LHCN-M2 (cell line): ENCODE measurements at places on chromosomes 2 and 18. TPM values are rescaled to one million over a fixed set of nuclear protein-coding genes. Genes with fewer than 3 reads are reported as not detected.

The IL37 gene
- total RNA-seq, result 0.75 TPM in 1 of 2 replicates, not detected in the other

The RBKS gene
- 1.5 and 2.1 TPM in 2 replicates for total RNA-seq

The CFAP65 gene
- under 0.01 TPM in 1 of 2 replicates, not detected in the other for total RNA-seq

The UGT1A9 gene
- not detected in 2 replicates for total RNA-seq

The FEV gene
- total RNA-seq, result not detected in 2 replicates

The GULP1 gene
- 32.2 and 32.9 TPM in 2 replicates for total RNA-seq

The POTEI gene
- not detected in 2 replicates for total RNA-seq

The TTC39C gene
- total RNA-seq, result 18.3 and 22.8 TPM in 2 replicates

The MAPRE3 gene
- total RNA-seq, result 1.5 and 1.7 TPM in 2 replicates

The REG3G gene
- not detected in 2 replicates for total RNA-seq

The RASGRP3 gene
- 6.1 and 9.4 TPM in 2 replicates for total RNA-seq

The CD8B2 gene
- not detected in 2 replicates for total RNA-seq

The MOGAT1 gene
- not detected in 2 replicates for total RNA-seq

The CNGA3 gene
- total RNA-seq, result 0.23 and 0.58 TPM in 2 replicates

The GCKR gene
- total RNA-seq, result 0.11 and 0.32 TPM in 2 replicates

The NR4A2 gene
- total RNA-seq, result 0.13 and 0.40 TPM in 2 replicates

The SKOR2 gene
- not detected in 2 replicates for total RNA-seq

The SP5 gene
- total RNA-seq, result 0.13 TPM in 1 of 2 replicates, not detected in the other

The FSIP2 gene
- total RNA-seq, result 0.13 and 0.17 TPM in 2 replicates

The LDLRAD4 gene
- total RNA-seq, result 0.58 TPM in 1 of 2 replicates, not detected in the other

The SRD5A2 gene
- total RNA-seq, result not detected in 2 replicates

The DSG4 gene
- not detected in 2 replicates for total RNA-seq

The LCT gene
- total RNA-seq, result 0.06 TPM in 1 of 2 replicates, not detected in the other

The PECR gene
- 9.2 and 12.0 TPM in 2 replicates for total RNA-seq

The UGT1A5 gene
- total RNA-seq, result not detected in 2 replicates

The SEPTIN10 gene
- total RNA-seq, result 75.1 and 77.4 TPM in 2 replicates
